Pulmonary artery endothelial cell (primary cell): ENCODE measurements at places on chromosomes 7 and 10. TPM values are rescaled to one million over a fixed set of nuclear protein-coding genes. Genes with fewer than 3 reads are reported as not detected.

Gene NUDT13
- 1.2 and 1.3 TPM in 2 replicates for total RNA-seq

Gene MOGAT3
- total RNA-seq = not detected in 2 replicates

Gene NPTX2
- 0.26 and 0.74 TPM in 2 replicates for total RNA-seq

Gene SVOPL
- not detected in 2 replicates for total RNA-seq

Gene SPDYE16
- total RNA-seq = 0.28 TPM in 1 of 2 replicates, not detected in the other
